Upper lobe of right lung (tissue), 1 donor: ENCODE measurements at places on chromosomes 11 and 22. TPM values are rescaled to one million over a fixed set of nuclear protein-coding genes. Genes with fewer than 3 reads are reported as not detected.

GRCh38 chr11:126162306-126163030 is 49.0 kb downstream of the RPUSD4 start:
- DNase-seq = no peak
- H3K36me3 ChIP-seq = no peaks in the 10 kb centered on the region
- no peaks in the 10 kb centered on the region for H3K4me1 ChIP-seq
- no peaks in the 10 kb centered on the region for H3K27me3 ChIP-seq
- no peak overlapping the region for H3K4me3 ChIP-seq

GRCh38 chr22:30802202-30803166 is 107.8 kb downstream of the OSBP2 start:
- H3K4me3 ChIP-seq = no peak overlapping the region
- no peak overlapping the region for H3K27ac ChIP-seq
- DNase-seq = peak; percentile 93
- peaks cover 4% of the 10 kb centered on the region for H3K27me3 ChIP-seq
- H3K36me3 ChIP-seq = no peaks in the 10 kb centered on the region
- peaks cover 9% of the 10 kb centered on the region for H3K4me1 ChIP-seq

- H3K4me1 ChIP-seq = no peaks in the 10 kb centered on the region
- H3K27me3 ChIP-seq = no peaks in the 10 kb centered on the region
- no peak overlapping the region for H3K4me3 ChIP-seq
- no peaks in the 10 kb centered on the region for H3K36me3 ChIP-seq
- H3K27ac ChIP-seq = no peak overlapping the region
Measured at GRCh38 chr11:72204886-72205285, 11.7 kb upstream of the FOLR2 start.

DNA sequence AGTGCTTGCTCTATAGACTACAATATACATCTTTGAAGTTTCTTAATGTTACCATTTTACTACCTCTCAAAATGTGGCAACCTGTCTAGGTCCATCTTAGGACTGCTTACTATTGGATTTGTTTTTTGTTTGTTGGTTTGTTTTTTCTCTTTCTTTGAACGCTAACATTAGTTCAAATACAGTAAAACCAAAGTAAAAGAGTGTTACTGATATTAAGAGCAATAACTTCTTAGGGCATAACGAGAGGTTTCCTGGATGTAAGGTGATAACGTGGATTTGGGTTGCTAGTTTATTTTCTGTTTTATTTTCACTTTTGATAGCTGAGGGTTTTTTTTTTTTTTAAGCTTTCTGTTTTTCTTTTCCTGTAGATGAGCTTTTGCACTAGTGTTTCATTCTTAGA is 43.6 kb downstream of the TMEM135 start:
- no peaks in the 10 kb centered on the region for H3K4me1 ChIP-seq
- H3K4me3 ChIP-seq = peak overlapping the region; percentile 20
- H3K27me3 ChIP-seq = no peaks in the 10 kb centered on the region
- H3K27ac ChIP-seq = no peak overlapping the region
- H3K36me3 ChIP-seq = peaks cover 2% of the 10 kb centered on the region
- DNase-seq = no peak

DNA sequence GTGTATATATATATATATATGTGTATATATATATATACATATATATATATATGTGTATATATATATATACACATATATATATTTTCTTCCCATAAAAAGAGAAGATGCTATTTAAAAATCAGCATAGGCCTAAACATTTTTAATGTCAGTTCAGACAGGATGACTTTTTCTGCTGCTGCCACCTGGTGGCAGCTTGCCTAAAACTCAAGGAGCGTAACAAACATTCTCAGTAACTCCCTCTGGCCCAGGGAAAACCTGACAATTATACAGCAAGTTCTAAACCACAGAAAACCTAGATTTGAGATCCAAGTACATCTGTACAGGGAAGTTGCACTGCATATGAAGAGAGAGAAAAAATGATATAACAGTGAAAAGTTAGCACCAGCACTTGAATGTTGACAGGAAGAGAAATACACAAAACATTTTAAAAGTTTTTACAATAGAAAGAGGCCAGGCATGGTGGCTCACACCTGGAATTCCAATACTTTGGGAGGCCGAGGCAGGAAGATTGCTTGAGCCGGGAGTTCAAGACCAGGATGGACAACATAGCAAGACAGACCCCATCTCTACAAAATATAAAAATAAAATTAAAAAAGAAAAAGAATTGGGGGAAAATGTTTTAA is 16.6 kb downstream of the OR8A1 start:
- no peaks in the 10 kb centered on the region for H3K4me1 ChIP-seq
- H3K4me3 ChIP-seq = no peak overlapping the region
- peaks cover 14% of the 10 kb centered on the region for H3K27me3 ChIP-seq
- H3K36me3 ChIP-seq = no peaks in the 10 kb centered on the region
- DNase-seq = peak; percentile 70

DNA sequence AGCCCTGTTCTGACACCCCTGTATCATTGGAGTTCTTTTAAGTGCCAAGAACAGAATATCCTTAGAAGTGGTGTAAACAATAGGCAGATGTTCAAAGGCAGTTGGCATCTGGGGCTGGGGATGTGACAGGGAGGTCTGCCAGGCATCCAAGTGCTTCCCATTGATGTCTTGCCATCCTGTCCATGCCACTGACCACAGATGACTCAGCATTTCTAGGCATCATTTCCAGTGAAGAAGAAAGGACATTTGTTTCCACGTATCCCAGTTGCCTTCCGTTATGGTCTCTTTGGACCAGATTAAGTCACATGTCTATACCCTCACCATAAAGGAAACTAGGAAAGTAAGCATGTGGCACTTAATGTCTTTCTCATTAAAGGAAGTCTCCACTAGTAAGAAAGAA is 76.7 kb upstream of the BARX2 start:
- no peak overlapping the region for H3K27ac ChIP-seq
- no peak for DNase-seq
- H3K4me1 ChIP-seq = no peaks in the 10 kb centered on the region
- no peaks in the 10 kb centered on the region for H3K36me3 ChIP-seq

DNA sequence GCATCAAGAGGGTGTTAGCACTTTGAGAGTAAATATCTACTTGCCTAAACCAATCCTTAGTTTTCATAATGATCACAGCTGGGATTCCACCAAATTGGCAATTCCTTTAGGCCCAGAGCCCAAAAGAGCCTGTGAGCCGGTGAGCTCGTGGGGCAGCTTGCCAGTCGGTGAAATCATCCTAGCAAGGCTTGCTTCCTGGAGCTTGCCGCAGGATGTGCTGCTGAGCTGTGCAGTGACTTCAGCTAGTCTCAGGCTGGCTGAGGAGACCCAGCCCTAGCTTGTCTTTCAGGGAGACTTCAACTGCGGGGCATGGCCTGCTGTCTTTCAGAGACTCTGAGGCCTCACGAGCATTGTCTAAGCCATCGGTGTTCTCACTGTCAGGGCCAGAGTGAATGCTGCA is 73.6 kb upstream of the SUSD2 start:
- H3K4me1 ChIP-seq = peaks cover 5% of the 10 kb centered on the region
- no peaks in the 10 kb centered on the region for H3K27me3 ChIP-seq
- no peak for DNase-seq
- no peak overlapping the region for H3K27ac ChIP-seq
- peaks cover 4% of the 10 kb centered on the region for H3K36me3 ChIP-seq

DNA sequence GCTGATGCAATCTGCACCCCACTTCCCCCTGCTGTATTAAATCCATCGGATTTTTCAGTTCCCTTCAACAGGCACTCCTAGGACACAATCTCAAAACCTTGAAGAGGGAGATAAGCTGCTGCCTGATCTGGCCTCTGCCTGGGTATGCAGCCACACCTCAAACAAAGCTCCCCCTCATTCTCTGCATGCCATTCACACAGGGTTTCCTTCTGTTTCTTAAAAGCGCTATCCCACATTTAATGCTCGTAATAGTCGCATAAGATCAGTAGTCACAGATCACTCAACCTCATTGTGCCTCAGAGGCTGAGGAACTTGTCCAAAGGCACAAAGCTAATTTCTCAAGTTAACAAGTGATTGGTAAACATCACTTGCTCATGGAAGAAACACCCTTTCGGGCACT is 34.0 kb downstream of the UQCR10 start:
- H3K27me3 ChIP-seq = no peaks in the 10 kb centered on the region
- DNase-seq = no peak
- no peak overlapping the region for H3K4me3 ChIP-seq
- H3K4me1 ChIP-seq = peaks cover 37% of the 10 kb centered on the region

- H3K27ac ChIP-seq = no peak overlapping the region
- peak; percentile 51 for DNase-seq
- no peaks in the 10 kb centered on the region for H3K27me3 ChIP-seq
- peaks cover 16% of the 10 kb centered on the region for H3K4me1 ChIP-seq
- H3K4me3 ChIP-seq = no peak overlapping the region
Measured at GRCh38 chr11:2774173-2775082, 74.6 kb upstream of the KCNQ1OT1 start.

DNA sequence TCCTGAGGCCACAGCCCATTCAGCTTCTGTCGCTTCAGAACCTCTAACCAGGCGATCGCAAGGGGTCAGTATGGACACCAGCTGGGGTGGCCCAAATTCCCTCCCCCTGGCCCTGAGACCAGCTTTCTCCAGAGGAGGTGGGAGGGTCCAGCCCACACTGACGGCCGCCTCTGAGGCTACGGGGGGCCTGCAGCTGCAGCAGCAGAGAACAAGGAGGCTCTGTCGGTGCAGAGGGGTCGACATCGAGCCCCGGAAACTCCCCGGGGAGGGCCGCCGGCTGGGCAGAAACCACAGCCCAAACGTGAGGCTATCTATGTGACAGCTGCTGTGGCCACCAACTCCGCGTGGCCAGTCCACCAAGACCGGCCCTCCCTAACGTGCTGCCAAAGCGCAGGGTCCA is 40.8 kb downstream of the ELFN2 start:
- no peaks in the 10 kb centered on the region for H3K4me1 ChIP-seq
- peaks cover 7% of the 10 kb centered on the region for H3K27me3 ChIP-seq
- no peak overlapping the region for H3K27ac ChIP-seq
- no peak overlapping the region for H3K4me3 ChIP-seq
- no peak for DNase-seq
- H3K36me3 ChIP-seq = no peaks in the 10 kb centered on the region

DNA sequence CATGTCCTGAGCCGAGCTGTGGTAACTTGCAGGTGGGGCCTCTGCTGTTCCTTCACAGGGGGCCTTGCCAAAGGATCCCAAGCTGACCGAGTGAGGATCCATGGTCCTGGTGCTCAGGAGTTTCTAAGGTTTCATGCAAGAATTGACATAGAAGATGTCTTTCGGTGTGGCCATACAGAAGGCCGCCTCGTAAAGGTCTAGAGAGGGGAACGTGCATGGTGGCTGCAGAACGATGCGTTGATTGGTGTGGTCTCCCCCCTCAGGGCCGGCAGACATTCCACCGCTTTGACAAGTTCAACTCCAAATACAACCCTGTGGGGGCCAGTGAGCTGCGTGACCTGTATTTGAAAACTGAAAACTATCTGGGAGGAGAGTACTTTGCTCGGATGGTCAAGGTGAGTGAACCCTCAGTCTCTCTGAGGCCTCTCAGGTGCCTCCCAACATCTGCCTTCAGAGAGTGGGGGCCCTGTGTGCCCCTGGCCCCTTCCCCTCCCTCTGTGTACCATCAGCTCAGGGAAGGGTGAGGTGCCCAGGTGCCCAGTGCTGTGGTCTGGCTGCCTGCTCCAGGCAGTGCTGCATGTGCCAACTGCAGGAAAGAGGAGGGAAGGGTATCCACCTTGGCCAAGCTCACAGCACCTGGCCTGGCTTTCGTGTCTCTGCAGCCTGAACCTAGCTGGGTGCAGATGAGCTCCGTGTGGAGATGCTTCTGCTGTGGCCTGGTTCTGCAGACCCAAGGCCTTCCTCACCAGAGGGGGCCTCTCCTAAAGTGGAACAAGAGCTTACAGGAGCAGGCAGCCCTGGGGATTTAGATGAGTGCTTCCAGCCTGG is 39.8 kb downstream of the AMPD3 start:
- H3K36me3 ChIP-seq = peaks cover 19% of the 10 kb centered on the region
- peaks cover 8% of the 10 kb centered on the region for H3K4me1 ChIP-seq
- DNase-seq = no peak

GRCh38 chr11:66546966-66547661 is 411 bp downstream of the ACTN3 start:
- no peak overlapping the region for H3K27ac ChIP-seq
- H3K27me3 ChIP-seq = no peaks in the 10 kb centered on the region

Gene HIC2
- total RNA-seq = 5.1 TPM

Gene TSSC4
- total RNA-seq = 40.6 TPM

Gene NAT10
- total RNA-seq = 42.9 TPM

Gene PYGM
- 2.0 TPM for total RNA-seq

Gene MUC2
- total RNA-seq = not detected
